Upper lobe of left lung (tissue), 6 donors: ENCODE measurements at places on chromosomes 2 and 18. TPM values are rescaled to one million over a fixed set of nuclear protein-coding genes. Genes with fewer than 3 reads are reported as not detected.

Gene IL36G
- total RNA-seq, result not detected

GRCh38 chr2:155145758-155146229 is 447.3 kb downstream of the KCNJ3 start:
- H3K4me3 ChIP-seq, result no peak overlapping the region
- H3K36me3 ChIP-seq, result no peaks in the 10 kb centered on the region
- H3K27me3 ChIP-seq, result no peaks in the 10 kb centered on the region
- no peaks in the 10 kb centered on the region for H3K4me1 ChIP-seq
- H3K27ac ChIP-seq, result no peak overlapping the region

- no peaks in the 10 kb centered on the region for H3K36me3 ChIP-seq
- no peak for DNase-seq
- no peak overlapping the region for H3K27ac ChIP-seq
- no peaks in the 10 kb centered on the region for H3K4me1 ChIP-seq
- no peaks in the 10 kb centered on the region for H3K27me3 ChIP-seq
These were observed 352.2 kb downstream of the ZNF521 start for GRCh38 chr18:24999650-25000267.

DNA sequence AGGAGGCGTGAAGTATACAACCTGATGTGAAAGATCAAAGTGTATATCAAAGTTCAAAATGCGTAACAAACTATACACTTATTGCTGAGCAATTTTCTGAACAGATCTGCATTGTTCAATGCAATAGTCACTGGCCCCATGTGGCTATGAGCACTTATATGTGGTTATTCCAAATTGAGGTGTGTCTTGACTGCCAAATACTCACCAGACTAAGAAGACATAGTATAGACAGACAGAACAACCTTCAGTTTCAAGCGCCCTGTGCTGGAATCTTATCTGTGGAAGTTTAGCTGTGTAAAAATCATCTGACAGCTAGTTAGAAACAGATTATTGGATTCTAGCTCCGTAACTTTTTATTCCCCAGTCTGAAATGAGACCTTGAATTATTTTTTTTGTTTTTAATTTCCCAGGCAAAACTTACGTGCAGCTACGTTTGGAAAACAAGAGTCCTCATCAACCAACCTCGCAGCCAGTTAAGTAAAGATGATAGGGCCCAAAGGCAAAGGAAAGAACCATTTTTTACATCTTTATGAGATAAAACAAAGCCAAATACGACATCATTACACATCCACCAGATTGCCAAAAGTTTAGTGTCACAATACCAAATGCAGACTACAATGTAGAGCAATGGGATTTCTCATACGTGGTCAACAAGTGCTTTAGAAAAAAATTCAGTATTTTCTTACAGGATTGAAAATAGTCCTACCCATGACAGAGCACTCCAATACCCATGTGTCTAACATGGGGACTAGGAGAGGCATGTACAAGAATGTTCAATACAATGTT is 37.2 kb downstream of the MBOAT2 start:
- H3K36me3 ChIP-seq, result no peaks in the 10 kb centered on the region
- no peak overlapping the region for H3K27ac ChIP-seq
- H3K27me3 ChIP-seq, result no peaks in the 10 kb centered on the region
- DNase-seq, result no peak
- H3K4me1 ChIP-seq, result no peaks in the 10 kb centered on the region

DNA sequence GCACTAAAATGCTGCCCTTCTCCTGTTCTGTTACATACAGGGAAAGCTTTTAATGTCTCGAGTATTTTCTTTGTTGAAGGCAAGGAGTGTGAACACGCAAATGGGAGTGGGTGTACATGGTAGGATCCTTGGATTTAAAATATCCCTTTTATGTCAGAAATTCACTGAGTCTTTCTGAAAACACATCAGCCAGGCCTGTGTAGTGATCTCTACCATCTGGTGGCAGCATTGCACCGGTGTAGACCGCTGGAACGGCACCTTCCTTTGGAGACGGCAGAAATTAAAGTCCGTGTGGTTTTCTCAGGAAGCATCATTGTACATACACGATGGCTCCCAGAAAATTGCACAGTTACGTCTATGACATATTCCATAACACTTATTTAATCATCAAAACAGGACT is 515.8 kb downstream of the GALR1 start:
- no peak overlapping the region for H3K27ac ChIP-seq
- H3K27me3 ChIP-seq, result no peaks in the 10 kb centered on the region
- H3K4me3 ChIP-seq, result no peak overlapping the region
- H3K4me1 ChIP-seq, result no peaks in the 10 kb centered on the region
- no peaks in the 10 kb centered on the region for H3K36me3 ChIP-seq

Gene ANKRD30B
- total RNA-seq, result not detected

GRCh38 chr2:120567128-120567527 is 168.5 kb upstream of the GLI2 start:
- no peak overlapping the region for H3K27ac ChIP-seq
- H3K27me3 ChIP-seq, result no peaks in the 10 kb centered on the region
- no peak overlapping the region for H3K4me3 ChIP-seq
- H3K4me1 ChIP-seq, result no peaks in the 10 kb centered on the region

DNA sequence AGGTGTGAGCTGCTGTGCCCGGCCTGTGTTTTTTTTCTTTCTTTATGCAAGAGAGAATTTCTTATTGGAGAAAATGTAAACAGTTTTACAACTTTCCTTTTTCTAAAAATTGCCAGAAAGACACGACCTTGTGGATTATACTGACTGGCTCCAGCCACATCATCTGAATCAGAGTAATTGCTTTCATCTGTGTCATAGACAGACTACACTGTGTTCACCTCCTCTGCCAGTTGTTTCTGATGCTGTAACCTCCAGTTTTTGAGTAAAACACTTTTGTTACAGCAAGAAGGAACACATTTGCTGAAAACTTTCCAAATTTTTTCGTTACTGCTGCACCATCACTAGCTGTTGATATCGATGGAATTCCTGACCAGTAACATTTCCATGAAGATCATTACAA is 43.9 kb upstream of the PLEKHM3 start:
- no peaks in the 10 kb centered on the region for H3K27me3 ChIP-seq
- no peaks in the 10 kb centered on the region for H3K4me1 ChIP-seq
- H3K4me3 ChIP-seq, result no peak overlapping the region
